ENCODE measurements at places on chromosomes 2 and 18. TPM values are rescaled to one million over a fixed set of nuclear protein-coding genes. Genes with fewer than 3 reads are reported as not detected.

- DNase-seq = no peak
- H3K27ac ChIP-seq = no peak overlapping the region
- no peak overlapping the region for H3K4me3 ChIP-seq
- no peaks in the 10 kb centered on the region for H3K4me1 ChIP-seq
- H3K27me3 ChIP-seq = no peaks in the 10 kb centered on the region
These were observed 234.3 kb upstream of the HS6ST1 start for GRCh38 chr2:128552806-128553551.

DNA sequence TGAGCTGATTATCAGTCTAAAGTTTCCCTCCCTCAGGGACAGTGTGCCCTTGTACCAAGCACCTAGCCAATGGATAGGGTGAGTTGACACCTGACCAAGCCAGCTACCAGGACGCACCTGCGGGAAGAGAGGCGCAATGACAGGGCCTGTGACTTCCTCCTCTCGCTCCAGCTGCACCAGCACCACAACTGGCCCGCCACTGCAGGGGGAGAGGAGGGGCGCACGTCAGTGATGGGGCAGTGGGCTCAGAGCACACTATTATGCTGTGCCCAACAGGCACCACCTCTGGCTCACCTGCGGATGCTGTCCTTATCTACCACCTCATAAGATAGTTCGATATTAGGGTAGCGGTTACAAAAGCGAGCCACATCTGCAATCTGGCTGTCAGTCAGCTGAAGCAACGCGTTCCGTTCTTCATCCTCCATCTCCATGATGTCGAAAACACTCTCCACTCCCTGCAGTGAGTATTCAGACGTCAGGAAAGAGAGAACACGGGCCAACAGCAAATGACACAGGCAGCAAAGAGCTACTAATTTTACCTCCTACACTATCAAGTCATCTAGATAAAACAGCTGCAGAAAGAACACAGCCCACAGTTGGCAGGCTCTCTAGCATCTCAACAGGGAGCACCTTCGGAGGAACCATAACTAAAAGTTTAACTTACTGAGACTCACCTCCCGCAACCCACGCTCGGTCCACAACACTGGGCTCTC is 10.9 kb downstream of the CIAO1 start:
- no peak overlapping the region for H3K4me3 ChIP-seq
- no peak for DNase-seq
- H3K36me3 ChIP-seq = peaks cover 4% of the 10 kb centered on the region
- no peak overlapping the region for H3K27ac ChIP-seq

DNA sequence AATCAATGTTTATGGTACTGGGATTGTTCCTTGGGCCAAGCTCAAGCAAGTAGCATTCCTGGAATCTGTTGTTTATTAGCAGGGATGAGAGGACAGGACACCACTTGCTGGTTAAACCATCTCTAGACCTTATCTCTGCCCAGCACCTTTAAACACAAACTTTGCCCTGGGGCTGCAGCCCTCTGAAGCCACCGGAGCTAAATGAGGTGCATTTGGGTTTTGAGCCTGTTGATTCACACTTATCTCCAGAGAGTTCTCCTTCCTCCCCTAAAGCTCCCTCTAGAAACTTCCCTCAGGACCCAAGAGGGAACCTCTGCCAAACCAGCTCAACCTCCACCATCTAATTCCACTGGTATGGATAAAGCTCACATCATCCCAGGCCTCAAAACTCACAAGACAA is 94.8 kb upstream of the EPAS1 start:
- peaks cover 26% of the 10 kb centered on the region for H3K4me1 ChIP-seq
- H3K4me3 ChIP-seq = no peak overlapping the region
- no peaks in the 10 kb centered on the region for H3K36me3 ChIP-seq
- DNase-seq = no peak

DNA sequence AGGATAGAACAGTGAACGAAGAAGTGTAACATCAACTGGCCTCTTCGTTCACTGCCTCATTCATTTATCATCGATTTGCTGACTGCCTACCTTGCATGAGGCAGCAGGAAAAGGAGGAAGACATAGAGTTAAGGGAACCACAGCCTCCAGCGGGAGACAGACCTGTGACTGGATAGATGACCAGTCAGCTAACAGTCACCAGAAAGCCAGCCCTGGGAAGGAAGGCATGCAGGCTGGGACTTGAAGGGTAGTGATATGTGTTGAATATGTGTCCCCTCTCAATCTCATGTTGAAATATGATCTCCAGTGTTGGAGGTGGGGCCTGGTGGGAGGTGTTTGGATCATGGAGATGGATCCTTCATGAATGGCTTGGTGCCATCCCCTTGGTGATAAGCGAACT is 58.3 kb downstream of the CTIF start:
- no peaks in the 10 kb centered on the region for H3K4me1 ChIP-seq
- H3K36me3 ChIP-seq = no peaks in the 10 kb centered on the region
- no peak overlapping the region for H3K4me3 ChIP-seq
- H3K27me3 ChIP-seq = no peaks in the 10 kb centered on the region
- no peak overlapping the region for H3K27ac ChIP-seq
- DNase-seq = no peak

The PPP3R1 gene
- 72.5 TPM for total RNA-seq

Data from naive thymus-derived CD8-positive, alpha-beta T cell (primary cell).